ENCODE measurements at places on chromosomes 4 and X.

GRCh38 chr4:159540501-159540900 lies 437.6 kb downstream of the RAPGEF2 start:
- DNase-seq = no peak

DNA sequence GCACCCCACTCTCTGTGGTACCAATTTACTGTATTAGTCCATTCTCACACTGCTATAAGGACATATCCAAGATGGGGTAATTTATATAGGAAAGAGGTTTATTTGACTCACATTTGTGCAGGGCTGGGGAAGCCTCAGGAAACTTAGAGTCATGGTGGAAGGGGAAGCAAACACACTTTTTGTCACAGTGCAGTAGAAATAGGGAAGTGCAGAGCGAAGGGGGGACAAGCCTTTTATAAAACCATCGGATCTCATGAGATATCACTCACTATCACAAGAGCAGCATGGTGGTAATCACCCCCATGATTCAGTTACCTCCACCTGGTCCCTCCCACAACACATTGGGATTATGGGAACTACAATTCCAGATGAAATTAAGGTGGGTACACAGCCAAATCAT lies 766.9 kb upstream of the PCDH10 start:
- DNase-seq = no peak

- DNase-seq = no peak
Measured at GRCh38 chrX:6026429-6026828, 202.2 kb downstream of the NLGN4X start.

DNA sequence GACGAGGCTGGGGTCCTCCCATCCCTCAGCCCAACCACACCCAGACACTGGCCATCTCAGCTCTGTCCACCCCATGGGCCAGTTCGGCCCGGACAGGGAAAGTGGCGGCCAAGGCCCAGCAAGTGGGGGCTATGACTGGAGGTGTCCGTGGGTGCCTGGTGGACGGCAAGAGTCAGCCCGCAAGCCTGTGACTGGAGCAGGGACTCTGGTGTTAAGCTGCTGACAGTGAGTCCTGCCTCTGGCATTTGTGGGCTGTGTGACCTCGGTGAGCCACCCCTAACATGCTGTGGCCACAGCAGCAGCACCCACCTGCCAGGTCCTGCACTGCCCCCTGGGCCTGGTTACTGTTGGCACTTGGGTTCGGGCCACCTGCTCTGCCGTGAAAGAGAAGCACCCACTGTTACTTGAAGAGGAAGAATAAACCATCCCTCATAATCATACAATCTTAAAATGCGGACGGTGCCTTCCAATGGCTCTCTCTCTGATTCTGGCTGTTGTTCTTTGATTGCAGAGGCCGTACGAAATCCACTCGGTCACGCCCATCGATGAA lies 252.0 kb downstream of the EVC2 start:
- DNase-seq = no peak

DNA sequence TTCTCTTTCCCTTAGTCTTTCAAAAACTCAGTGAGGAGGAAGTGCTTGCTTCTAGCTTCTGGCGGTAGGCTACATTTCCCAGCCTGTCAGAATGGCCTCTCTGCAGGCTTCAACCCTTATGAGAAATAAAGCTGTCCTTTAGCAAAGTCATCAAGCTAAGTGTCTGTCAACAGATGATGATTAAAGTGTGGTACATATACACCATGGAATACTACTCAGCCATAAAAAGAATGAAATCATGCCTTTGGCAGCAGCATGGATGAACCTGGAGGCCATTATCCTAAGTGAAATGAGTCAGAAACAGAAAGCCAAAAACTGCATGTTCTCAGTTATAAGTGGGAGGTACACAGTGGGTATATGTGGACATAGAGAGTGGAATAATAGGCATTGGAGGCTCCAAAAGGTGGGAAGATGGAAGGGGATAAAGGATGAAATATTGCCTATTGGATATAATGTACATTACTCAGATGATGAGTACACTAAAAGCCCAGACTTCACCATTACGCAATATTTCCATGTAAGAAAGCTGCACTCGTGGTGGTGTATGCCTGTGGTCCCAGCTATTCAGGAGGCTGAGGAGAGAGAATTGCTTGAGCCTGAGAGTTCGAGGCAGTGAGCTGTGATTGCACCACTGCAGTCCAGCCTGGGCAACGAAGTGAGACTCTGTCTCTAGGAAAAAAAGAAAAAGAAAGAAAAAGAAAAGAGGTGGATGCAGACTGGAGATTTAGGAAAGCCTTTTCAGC lies 7.9 kb downstream of the TRIM2 start:
- DNase-seq = no peak

DNA sequence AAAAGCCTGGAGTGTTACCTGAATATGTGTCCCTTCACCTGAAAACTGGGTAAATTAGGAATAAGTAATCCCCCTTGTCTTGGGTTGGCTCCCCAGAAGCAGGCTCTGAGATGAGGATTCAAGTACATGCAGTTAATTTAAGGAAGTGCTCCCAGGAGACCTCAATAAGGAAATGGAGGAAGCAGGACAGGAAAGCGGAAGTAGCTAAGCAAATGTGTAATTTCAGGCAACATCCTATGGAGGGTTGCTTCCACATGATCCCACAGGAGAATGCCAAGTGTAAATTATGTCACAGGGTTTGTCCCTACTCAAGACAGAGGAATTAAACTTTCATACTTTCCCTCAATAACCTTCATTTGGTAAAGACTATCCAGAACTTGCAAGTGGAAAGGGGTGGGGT lies 48.1 kb upstream of the ARHGEF6 start:
- peak; percentile 27 for DNase-seq

GRCh38 chr4:10164877-10165283 lies 48.3 kb upstream of the WDR1 start:
- peak; percentile 77 for DNase-seq

DNA sequence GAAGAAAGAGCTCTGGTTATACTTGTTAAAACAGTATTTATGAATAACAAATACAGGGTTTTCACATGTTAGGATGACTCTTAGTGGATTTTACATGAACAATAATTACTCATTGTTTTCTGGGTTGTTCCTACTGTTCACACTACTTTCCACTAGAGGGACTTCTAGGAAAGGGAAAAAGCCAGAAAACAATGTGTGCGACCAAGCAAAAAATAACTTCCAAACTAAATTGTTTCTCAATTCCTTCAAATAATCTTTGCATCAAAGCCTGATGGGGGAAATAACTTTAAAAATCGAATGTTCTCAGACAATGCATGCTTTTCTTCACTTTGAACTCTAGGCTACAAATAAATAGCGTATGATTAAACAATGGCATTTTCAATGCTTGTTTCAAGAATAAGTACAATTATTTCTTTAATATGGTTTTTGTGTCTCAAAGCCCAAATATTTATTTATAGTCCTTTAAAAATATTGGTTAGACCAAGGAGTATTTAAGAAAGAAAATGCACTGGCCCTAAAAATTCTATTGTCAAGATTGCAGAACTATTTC lies 72.1 kb upstream of the ETNPPL start:
- peak; percentile 72 for DNase-seq

GRCh38 chrX:103309860-103310554 lies 783 bp downstream of the BEX2 start:
- no peak for DNase-seq

DNA sequence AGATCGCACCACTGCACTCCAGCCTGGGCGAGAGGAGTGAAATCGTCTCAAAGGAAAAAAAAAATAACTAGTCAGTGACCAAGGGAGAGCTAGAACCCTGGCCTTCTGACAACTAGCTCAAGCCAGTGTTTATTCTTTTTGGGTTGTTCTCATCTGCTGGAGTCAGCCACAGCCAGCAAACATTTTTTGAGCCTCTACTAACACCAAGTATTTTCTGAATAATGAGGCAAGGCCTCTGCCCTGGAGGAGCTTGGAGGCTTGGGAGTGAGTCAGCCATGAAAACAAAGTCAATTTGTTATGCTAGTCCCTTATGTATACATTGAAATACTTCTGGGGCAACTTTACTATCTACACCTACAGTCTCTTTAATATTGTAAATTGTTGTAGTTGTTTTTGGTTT lies 46.5 kb downstream of the TMA16 start:
- no peak for DNase-seq

- DNase-seq = no peak
Measured at GRCh38 chr4:47274901-47275300, 188.6 kb downstream of the COMMD8 start.

All from dermis blood vessel endothelial cell (primary cell).